Right atrium auricular region (tissue), 2 donors: ENCODE measurements at places on chromosomes 3 and 15. TPM values are rescaled to one million over a fixed set of nuclear protein-coding genes. Genes with fewer than 3 reads are reported as not detected.

The CD200 gene
- total RNA-seq, result 12.1 TPM

- DNase-seq, result no peak
Observed at GRCh38 chr15:52378746-52379394, 83.3 kb upstream of the MYO5C start.

GRCh38 chr3:132556508-132557159 lies 40.4 kb upstream of the ACKR4 start:
- DNase-seq, result no peak

DNA sequence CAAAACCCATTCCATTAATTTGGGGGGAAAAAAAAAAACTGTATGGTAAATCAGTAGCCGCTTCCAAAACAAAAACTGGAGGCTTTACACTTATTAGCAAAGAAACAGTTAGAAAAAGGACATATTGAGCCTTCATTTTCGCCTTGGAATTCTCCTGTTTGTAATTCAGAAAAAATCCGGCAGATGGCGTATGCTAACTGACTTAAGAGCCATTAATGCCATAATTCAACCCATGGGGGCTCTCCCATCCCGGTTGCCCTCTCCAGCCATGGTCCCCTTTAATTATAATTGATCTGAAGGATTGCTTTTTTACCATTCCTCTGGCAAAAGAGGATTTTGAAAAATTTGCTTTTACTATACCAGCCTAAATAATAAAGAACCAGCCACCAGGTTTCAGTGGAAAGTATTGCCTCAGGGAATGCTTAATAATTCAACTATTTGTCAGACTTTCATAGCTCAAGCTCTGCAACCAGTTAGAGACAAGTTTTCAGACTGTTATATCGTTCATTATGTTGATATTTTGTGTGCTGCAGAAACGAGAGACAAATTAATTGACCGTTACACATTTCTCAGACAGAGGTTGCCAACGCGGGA lies 9.4 kb upstream of the RPL24 start:
- no peak for DNase-seq

The IQCH gene
- 0.83 TPM for total RNA-seq

The AP3B2 gene
- 0.51 TPM for total RNA-seq

DNA sequence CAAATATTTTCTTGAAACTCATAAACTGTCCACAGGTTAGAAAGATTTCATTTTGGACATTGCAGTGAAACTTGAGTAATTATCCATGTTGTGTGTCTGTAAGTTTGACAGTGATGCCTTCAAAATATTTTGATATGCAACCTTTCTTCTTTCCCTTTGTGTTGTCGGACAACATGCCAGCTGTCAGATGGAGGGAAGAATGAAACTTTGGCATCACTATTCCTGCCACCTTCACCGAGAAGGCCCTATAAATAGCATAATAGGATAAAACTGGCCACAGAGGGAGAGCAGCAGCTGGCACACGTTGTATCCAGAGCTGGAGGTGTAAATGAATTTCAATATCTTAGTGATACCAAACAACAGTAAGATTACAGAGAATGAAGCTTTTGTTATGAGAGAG lies 436.7 kb upstream of the CFAP20DC start:
- DNase-seq, result no peak
